ENCODE measurements at places on chromosomes 12 and 14.
A peak's percentile ranks its signal among the peaks of the same experiment; 100 is the strongest.

- H3K27me3 ChIP-seq: no peaks in the 10 kb centered on the region
- no peak for DNase-seq
- H3K27ac ChIP-seq: no peak overlapping the region
Observed at GRCh38 chr14:76280221-76280620, 95.7 kb upstream of the ESRRB start.

DNA sequence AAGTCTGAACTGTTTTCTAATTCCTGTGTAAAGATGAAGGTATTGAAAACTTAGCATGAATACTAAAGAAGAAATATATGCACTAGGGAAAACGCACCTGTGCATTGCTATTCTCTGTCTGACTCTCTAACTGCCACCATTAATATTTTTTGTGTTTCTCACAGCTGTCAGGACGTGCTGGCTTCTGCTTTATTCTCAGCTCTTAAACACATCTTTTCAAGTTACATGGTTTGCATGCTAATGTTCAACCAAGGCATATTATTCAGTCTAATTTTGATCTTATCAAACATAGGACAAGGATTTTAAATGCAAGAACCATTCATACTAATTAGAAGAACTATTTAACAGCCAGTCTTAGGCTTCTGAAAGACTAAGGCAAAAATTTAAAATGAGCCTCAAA, 187.4 kb downstream of the KLHL28 start:
- no peak overlapping the region for H3K27ac ChIP-seq
- DNase-seq: no peak
- H3K27me3 ChIP-seq: no peaks in the 10 kb centered on the region
- H3K4me1 ChIP-seq: no peaks in the 10 kb centered on the region

- peaks cover 51% of the 10 kb centered on the region for H3K4me1 ChIP-seq
- H3K36me3 ChIP-seq: peaks cover 30% of the 10 kb centered on the region
- no peak for DNase-seq
- H3K27ac ChIP-seq: peak overlapping the region; percentile 98
- H3K4me3 ChIP-seq: peak overlapping the region; percentile 98
Observed at GRCh38 chr14:35403114-35403602, 1.4 kb downstream of the NFKBIA start.

- DNase-seq: no peak
- no peak overlapping the region for H3K27ac ChIP-seq
- no peak overlapping the region for H3K4me3 ChIP-seq
- H3K36me3 ChIP-seq: no peaks in the 10 kb centered on the region
- no peaks in the 10 kb centered on the region for H3K4me1 ChIP-seq
Observed at GRCh38 chr14:26199590-26200370, 398.1 kb downstream of the NOVA1 start.

GRCh38 chr12:30570211-30570890, 125.3 kb downstream of the IPO8 start:
- no peaks in the 10 kb centered on the region for H3K36me3 ChIP-seq
- no peak overlapping the region for H3K4me3 ChIP-seq
- DNase-seq: no peak
- no peaks in the 10 kb centered on the region for H3K4me1 ChIP-seq
- H3K27me3 ChIP-seq: no peaks in the 10 kb centered on the region

- DNase-seq: no peak
- H3K27me3 ChIP-seq: no peaks in the 10 kb centered on the region
- no peaks in the 10 kb centered on the region for H3K4me1 ChIP-seq
- no peak overlapping the region for H3K4me3 ChIP-seq
Observed at GRCh38 chr12:69885658-69886057, 60.6 kb downstream of the MYRFL start.

DNA sequence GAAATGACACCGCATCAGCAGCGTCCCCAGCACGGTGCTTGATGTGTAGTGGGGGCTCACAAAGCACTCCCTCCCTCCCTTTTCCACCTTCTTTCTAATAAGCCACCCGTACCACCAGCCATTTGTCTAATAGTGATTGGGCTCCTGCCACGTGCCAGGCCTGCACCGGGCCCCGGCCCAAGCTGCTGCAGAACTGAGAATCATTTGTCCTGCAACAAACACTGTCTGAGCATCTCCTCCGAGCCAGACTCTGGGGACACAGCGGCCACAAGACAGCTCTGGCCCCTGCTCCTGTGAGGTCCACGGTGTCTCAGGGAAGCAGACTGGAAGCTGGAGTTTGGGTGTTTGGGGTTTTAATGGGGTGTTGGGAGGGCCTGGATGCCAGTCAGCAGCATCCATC, 43.9 kb downstream of the MVK start:
- H3K4me1 ChIP-seq: no peaks in the 10 kb centered on the region
- DNase-seq: no peak
- H3K27me3 ChIP-seq: no peaks in the 10 kb centered on the region
- no peak overlapping the region for H3K27ac ChIP-seq
- no peak overlapping the region for H3K4me3 ChIP-seq
- no peaks in the 10 kb centered on the region for H3K36me3 ChIP-seq

GRCh38 chr14:81172881-81173280, 47.9 kb downstream of the GTF2A1 start:
- no peaks in the 10 kb centered on the region for H3K36me3 ChIP-seq
- no peak overlapping the region for H3K27ac ChIP-seq
- H3K4me1 ChIP-seq: peaks cover 21% of the 10 kb centered on the region
- no peak for DNase-seq
- no peaks in the 10 kb centered on the region for H3K27me3 ChIP-seq
- H3K4me3 ChIP-seq: no peak overlapping the region

GRCh38 chr12:45343269-45344051, 127.6 kb downstream of the ANO6 start:
- H3K36me3 ChIP-seq: peaks cover 4% of the 10 kb centered on the region
- H3K4me1 ChIP-seq: no peaks in the 10 kb centered on the region
- no peak overlapping the region for H3K4me3 ChIP-seq
- no peak overlapping the region for H3K27ac ChIP-seq
- no peak for DNase-seq

- H3K4me1 ChIP-seq: no peaks in the 10 kb centered on the region
- no peak overlapping the region for H3K27ac ChIP-seq
- no peak for DNase-seq
- no peaks in the 10 kb centered on the region for H3K36me3 ChIP-seq
- H3K4me3 ChIP-seq: no peak overlapping the region
- H3K27me3 ChIP-seq: no peaks in the 10 kb centered on the region
Observed at GRCh38 chr12:79326222-79326621, 364.5 kb downstream of the PAWR start.

GRCh38 chr14:74437496-74438053, 11.6 kb upstream of the SYNDIG1L start:
- H3K27me3 ChIP-seq: no peaks in the 10 kb centered on the region
- no peaks in the 10 kb centered on the region for H3K36me3 ChIP-seq
- H3K4me3 ChIP-seq: no peak overlapping the region
- H3K4me1 ChIP-seq: no peaks in the 10 kb centered on the region
- no peak for DNase-seq

- no peaks in the 10 kb centered on the region for H3K27me3 ChIP-seq
- no peaks in the 10 kb centered on the region for H3K36me3 ChIP-seq
- H3K4me1 ChIP-seq: no peaks in the 10 kb centered on the region
- no peak for DNase-seq
Observed at GRCh38 chr12:109270494-109270893, 38.6 kb downstream of the FOXN4 start.

DNA sequence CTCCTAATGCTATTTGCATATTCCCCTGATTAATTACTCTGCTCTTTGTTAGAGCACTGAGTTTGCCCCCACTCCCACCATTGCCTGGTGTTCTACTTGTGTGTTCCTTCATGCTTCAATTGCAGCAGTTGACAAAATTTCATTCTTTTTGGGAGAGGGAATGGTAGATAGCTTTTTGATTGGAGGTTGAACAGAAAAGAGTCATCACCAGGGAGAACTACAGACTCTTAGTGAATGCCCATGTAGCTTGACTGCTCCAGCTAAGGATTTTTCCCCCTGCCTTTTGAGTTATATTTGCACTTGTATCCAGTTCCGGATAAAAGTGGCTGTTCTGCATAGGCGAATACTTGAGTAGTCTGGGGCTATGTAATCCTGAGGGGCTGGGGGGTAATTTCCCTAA, 183.9 kb downstream of the ETNK1 start:
- no peak overlapping the region for H3K4me3 ChIP-seq
- H3K36me3 ChIP-seq: no peaks in the 10 kb centered on the region
- DNase-seq: no peak
- H3K27ac ChIP-seq: no peak overlapping the region
- H3K4me1 ChIP-seq: no peaks in the 10 kb centered on the region

- no peak overlapping the region for H3K4me3 ChIP-seq
- peaks cover 95% of the 10 kb centered on the region for H3K27me3 ChIP-seq
- DNase-seq: no peak
- H3K27ac ChIP-seq: no peak overlapping the region
- peaks cover 26% of the 10 kb centered on the region for H3K4me1 ChIP-seq
Observed at GRCh38 chr12:53988541-53989226, 3.7 kb downstream of the HOXC10 start.
